ENCODE measurements at places on chromosomes 4 and X.

DNA sequence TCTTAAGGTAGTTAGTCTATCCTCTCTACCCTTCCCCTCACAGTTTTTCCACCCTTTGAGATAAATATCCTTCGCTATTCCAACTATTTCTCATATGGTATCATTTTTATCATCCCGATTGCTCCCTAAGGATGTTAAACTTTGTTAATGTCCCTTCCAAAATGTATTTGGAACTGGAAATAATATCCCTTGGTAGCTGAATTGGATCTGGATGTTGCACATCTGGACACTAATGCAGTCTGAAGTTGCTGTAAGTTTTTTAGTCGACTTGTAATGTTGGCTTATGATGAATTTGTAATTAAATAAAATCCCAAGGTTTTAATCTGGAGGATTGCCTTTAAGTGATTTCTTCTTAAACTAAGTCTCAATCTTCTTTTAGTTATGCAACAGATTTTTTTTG is 22.5 kb downstream of the XIAP start:
- DNase-seq: no peak

- no peak for DNase-seq
These were observed 20.8 kb upstream of the AP1AR start for GRCh38 chr4:112210777-112211176.

DNA sequence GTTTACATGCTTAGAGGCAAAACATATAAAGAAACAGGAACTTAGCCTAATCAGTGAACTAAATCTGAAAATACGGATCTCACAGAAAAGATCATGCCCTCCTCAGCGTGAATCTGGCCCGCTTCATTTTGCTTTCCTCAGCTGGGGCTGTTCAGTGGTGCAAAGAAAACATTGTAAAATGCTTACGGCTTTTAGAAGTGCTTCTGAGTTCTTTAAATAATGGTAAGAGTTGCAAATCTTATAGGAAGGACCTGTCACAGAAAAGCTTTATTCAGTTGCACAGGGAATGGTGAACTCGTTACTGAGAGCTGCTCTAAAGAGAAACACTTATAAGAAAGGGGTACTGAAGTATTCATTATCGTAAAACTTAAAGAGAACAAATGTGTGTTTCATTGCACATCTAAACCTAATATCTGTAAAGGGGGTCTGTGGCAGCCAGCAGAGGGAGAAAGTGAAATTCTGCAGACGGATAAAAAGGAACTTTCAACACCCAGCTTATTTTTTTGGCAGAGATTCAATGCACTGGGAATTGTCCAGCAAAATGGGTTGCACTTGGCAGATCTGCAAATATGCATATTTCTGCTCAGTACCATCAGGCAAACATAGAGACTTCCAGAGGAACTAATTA is 139.2 kb upstream of the ANK2 start:
- peak; percentile 56 for DNase-seq

GRCh38 chr4:3287271-3287971 is 5.4 kb upstream of the RGS12 start:
- DNase-seq: no peak

DNA sequence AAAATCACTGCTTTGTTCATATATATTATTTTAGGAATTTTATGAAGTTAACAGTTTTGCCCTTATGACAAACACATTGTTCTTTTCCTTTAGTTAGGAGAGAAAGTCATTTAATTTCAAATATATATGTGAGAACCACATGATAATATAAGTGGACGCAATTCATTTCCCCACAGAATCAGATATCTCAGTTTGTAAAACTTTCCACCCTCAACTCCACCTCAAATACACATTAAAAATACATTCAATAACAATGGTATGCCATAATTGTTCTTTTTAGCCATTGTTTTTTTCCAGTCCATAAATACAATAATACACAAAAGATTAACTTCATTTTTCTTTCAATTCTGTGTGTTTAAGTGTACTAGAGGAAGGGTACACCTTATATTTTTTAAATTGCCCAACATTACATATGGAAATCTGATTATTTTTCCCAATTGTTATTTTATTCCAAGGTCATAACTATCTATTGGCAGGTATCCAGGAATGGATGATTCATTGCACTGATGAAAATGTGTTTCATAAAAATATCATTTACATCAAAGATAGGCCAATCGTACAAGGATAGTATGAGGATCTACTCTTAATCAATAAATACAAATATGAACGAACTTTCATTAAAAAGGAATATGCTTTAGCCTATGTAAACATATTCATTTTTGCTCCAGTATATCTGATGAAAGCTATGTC is 125.0 kb downstream of the PPP3CA start:
- DNase-seq: no peak

DNA sequence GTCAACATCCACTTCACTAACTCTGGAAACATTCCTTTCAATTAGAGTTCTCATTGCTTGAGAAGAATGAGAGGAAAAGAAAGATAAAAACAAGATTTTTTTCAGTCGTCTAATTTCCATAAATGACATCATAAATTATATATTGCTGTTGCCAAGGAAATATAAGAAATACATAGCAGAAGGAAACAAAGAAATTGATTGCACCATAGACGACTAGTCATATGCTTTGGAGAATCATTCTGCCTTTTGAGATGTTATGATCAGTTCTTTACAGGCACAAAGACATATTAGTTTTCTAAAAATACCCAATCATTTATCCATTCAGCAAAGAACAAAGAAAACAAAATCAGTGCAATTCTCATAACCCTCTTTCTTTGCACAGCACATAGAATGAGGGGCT is 672 bp upstream of the C1QTNF7 start:
- peak; percentile 39 for DNase-seq

GRCh38 chrX:140507223-140507981 is 2.5 kb upstream of the SOX3 start:
- DNase-seq: no peak

DNA sequence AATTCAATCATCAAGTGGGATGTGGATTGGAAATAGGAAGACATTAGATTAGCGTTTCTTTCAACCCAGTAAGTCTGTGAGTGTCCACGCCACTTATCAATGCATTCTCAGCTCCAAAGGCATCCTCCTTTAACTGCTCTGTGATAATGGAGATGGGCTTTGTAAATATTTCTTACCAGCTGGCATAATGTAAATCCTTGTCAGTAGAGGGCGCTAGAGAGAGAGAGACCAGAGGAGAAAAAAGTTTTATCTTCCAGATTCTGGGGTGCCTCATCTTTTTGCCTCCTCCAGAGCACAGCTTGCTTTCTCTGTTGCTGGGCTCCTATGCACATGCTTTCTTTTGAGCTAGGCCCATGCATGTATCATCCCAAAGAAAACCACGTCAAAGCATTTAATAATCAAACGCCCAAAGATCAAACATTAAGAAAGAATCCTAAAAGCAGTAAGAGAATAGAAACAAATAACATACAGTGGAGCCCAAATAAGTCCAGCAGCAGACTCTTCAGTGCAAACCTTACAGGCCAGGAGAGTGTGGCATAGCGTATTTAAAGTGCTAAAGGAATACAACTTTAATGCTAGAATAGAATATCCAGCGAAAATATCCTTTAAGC is 9.6 kb upstream of the MTMR1 start:
- no peak for DNase-seq

DNA sequence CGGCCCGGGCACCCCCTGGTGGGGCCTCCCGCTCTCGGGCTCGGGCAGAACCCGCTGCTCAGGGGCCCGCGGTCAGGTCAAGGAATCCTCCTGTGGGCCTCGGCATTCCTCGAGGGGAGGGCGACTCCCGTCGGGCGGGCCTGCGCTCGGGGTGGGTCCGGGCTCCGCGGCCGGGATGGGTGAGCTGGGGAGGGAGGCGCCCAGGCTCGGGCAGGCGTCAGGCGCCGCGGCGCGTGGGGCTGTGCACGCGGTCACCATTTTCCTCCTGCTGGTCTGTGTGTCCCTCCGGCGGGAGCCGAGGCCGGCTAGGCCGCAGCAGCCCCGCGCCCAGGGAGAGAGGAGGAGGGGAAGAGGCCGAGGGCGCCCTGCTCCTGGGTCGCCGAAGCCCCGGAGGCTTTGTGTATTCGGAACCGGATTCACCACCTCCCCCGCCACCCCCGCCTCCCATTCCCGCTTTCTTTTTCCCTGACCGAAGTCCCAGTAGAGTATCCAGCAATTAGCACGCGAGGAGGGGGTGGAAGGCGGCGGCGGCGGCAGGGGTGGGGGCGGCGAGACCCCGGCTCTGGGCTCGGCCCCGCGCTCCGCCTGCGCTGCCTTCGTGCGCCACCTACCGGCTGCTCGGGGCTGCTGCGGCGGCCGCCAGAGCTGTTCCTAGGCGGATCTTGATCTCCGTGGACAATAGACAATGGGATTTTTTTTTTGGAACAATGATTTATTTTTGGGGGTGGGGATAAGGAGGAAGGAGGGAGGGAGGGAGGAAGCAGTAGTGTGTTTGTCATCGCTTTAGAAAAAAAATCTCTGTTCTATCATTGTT is 99.0 kb upstream of the MAML3 start:
- DNase-seq: no peak

GRCh38 chrX:12953420-12953819 is 21.5 kb upstream of the TMSB4X start:
- DNase-seq: no peak

GRCh38 chrX:39398963-39399261 is 597.7 kb downstream of the MID1IP1 start:
- no peak for DNase-seq

DNA sequence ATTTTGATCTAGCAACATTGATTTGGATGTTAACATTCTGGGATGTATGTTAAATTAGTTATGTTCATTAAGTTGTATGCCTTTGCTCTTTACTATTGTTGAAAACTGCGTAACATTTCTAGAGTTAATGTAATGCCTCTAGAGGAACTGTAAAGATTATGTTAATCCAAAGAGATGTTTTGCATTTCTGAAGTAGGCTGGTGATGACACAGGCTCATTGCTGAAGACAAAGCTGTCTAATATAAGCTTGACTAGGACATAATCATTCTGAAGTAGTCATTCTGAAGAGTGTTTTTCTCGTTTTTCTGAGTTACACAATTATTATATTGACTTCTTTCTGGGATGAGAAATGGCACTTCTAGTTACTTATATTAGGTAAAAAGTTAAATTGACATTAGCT is 72.9 kb downstream of the LRP2BP start:
- no peak for DNase-seq

GRCh38 chr4:172899861-172900260 is 268.8 kb upstream of the GALNT7 start:
- DNase-seq: no peak

- DNase-seq: no peak
These were observed 82.0 kb downstream of the GPC4 start for GRCh38 chrX:133333154-133333750.

GRCh38 chr4:87555773-87556619 is 26.8 kb upstream of the SPARCL1 start:
- DNase-seq: peak; percentile 96

- DNase-seq: no peak
These were observed 81.8 kb downstream of the GLUD2 start for GRCh38 chrX:121128925-121129877.

DNA sequence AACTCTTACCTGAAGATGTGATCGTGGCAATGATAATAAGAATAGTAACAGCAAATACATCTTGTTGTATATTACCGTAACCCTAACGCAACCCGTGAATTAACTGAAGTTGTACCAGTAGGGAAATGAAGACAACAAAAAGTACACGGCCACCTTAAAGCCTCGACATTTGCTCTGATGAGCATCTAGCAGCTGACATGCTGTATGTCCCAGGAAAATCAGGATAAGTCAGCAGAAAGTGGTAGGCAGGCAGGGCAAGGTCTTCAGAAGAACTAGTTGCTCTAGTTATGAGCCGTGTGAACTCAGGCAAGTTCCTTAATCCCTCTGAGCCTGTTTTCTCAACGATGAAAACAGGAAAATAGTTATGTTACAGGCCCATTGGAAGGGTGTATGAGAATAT is 7.7 kb upstream of the ASB5 start:
- no peak for DNase-seq

- peak; percentile 99 for DNase-seq
These were observed 24.8 kb downstream of the SMIM20 start for GRCh38 chr4:25938787-25939186.

- DNase-seq: no peak
These were observed 128.5 kb downstream of the SPRY1 start for GRCh38 chr4:123524958-123525628.

DNA sequence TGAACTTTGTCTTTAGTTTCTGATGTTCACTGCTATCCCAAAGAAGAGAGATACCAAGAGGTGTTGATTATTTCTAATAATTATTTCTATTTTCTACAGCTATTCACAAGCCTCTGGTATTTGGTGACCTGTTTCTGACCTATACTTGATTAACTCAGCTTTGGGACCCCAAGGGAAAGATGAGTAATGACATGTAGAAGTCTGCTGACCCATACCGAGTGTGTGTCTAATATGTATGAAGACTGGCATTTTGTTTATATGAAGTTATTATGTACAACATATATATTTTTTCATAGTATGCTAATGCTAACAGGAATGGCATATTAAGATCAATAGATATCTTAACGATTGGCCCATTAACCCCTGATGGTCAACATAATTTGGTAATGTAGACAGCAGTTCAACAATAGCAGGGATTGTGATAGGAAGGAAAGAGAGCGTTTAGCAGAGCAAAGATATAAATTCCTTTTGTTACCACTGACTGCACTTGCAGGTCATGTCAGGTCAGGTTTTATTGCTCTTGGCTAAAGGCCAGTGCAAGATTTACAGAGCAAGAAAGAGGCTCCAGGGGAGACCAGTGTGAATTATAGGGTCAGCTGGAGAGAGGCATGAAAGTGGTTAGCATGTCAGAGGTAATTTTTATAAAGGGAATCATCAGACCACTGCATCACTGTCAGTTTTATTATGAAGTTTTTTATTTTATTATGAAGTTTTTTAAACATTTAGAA is 94.7 kb upstream of the DIPK2B start:
- peak; percentile 6 for DNase-seq

DNA sequence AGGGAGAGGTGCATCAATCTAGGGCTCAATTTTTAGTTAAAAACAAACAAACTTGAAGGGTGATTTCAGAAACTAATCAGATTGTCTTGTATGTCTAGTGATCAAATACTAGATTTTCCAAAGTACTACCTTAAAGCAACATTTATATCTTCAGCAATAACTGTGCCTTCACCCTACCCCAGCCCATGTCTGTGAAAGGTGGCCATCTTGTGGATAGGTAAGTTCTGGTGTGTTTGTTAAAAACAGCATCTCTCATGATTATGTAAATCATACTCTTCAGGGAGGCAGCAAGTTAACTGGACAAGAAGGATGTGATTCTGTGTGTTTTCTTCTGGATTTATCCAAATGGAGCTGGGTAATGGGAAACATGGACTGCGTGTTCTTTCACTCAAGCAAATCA is 81.4 kb upstream of the ACSL1 start:
- no peak for DNase-seq

DNA sequence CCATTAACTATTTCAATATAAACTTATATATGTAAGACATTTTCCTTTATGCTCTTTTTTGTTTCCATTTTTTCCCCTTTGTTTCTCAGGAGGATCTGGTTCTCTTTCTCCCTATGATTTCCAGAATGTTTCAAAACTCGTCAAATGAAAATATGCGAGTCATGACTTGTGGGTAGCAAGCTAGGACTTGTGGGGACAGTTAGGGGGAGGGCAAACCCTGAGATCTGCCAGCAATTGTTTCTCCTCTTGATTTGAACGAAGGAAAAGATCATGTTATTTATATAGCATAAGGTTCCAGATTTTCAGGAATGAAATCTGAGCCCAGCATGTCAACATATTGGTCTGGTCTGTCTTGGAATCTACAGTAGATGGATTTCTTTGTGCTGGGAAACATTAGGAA is 28.9 kb upstream of the GPC4 start:
- no peak for DNase-seq
